ENCODE measurements at places on chromosomes 1 and 21.

DNA sequence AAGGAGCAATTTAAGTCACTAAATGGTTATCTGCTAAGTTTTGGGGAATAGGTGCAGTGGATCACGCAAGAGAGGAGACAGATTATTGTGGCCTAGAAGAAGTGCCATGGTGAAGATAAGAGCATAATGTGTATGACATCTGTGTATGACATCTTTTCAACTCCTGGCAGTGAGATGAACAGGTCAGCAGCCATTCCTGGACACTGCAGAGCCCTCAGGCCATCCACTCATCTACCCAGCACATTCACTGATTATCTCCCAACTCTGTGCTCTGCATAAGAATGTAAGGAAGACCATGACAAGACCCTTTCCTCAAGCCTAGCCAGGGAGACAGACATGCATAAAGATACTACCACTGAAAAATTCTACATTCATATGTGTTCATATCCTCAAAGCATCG, 73.7 kb downstream of the DDR2 start:
- DNase-seq: no peak

- DNase-seq: no peak
Observed at GRCh38 chr1:17671314-17671705, 83.8 kb upstream of the ACTL8 start.

- no peak for DNase-seq
Observed at GRCh38 chr1:240663169-240663879, 51.4 kb upstream of the GREM2 start.

DNA sequence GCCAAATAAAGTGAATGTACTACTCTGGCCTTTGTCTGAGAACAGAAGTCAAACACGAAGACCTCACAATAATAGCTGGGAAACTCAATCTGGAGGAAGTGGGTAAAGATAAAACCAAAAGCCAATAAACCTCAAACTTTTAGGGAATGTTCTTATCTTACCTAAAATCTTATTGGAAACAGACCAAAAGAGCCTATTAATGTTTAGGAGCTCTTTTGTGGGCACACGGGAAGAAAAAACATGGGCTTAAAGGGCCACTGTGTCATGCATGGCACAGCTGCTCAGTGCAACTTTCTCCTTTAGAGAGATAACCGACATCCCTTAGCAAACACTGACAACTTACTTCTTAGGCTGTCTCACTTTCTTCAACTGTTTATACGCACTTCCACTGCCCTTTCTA, 16.1 kb downstream of the EIF2B3 start:
- no peak for DNase-seq

DNA sequence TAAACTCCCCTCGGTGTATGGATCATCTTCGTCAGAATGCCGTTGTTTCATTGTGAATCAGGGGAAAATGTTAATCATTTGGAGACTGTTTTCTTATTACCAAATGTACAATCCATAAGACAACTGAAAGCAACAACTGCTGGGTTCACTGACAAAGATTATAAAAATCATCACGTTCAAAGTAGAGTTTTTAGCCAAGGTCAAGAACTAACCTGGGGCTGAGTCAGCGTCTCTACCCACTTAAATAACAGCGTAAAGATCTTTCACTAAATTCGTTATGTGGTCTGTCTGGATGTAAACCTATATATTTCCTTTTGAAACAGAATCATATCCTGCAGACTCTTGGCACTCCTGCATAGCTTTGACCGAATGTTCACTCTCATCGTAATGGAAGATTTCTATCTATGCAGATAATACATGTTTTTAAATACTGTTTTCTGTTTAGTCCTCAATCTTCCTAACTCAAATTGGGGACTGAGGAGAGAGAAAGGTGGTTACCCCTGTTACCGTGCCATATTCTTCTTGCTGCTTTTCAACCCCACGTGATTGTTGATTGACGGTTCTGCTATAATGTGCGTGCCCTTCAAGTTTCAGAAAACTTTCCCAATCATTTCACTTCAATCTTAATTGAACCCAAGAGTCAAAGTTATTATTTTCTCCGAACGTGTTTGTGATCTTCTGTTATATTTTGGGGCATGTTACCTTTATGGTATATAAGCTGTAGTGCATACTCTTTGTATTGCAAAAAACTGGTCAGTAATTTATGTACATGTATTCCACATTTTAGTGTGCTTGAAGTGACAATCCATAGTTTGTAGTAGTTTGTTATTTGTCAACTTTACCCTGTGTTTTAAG, 15.6 kb upstream of the NCMAP start:
- DNase-seq: no peak

GRCh38 chr1:162222014-162222413, 152.5 kb downstream of the NOS1AP start:
- no peak for DNase-seq

DNA sequence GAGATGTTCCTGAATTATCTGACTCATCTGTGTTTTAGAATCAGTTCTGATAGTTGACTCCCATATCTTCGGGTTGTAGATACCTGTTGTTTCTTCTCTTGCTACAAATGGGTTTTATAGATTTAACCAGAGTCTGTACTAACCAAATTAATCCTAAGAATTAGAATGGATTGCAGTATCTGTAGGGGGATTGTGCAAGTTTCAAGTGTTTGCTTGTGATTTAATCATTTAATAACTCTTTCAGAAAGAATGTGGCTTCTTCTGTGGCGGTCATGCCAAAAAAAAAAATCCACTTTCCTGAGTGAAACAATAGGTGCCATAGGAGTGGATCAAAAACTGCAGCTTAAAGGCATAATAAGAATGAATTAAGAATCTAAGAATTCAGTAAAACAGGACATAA, 9.4 kb downstream of the IPO9 start:
- DNase-seq: no peak

DNA sequence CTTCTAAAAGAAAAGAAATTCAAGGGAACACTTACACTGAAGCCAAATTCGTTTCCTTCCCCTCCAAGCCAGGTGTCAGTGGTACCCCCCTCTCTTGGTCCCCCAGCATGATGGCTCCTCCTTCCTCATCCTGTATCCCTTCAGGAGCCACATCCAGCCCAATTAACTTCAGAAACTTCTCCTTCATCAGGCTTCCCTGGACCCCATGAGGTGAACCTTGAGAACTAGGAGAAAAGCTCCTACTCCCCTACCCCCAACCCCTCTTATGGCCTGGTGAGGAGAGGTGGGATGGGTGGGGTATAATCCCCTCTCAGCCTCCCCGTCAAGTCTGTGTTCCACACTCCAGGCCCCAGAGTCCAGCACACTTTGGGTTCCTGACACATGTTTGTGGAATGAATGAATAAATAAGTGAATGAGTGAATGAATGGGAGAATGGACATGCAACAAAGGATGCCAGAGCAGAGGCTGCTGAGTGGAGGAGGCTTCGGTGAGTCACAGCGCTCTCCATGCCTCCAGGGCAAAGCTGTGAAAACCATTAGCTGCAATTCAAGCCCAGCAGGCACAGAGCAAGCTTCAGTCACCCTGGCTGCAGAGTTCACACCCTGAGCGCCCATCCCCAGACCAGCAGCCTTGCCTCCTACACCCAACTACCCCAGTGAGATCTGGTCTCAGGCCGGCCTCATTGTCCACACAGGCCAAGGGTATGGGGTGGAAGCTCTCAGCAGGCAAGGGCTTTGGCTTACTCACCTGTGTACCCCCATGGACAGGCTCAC, 43.8 kb downstream of the BATF3 start:
- no peak for DNase-seq

DNA sequence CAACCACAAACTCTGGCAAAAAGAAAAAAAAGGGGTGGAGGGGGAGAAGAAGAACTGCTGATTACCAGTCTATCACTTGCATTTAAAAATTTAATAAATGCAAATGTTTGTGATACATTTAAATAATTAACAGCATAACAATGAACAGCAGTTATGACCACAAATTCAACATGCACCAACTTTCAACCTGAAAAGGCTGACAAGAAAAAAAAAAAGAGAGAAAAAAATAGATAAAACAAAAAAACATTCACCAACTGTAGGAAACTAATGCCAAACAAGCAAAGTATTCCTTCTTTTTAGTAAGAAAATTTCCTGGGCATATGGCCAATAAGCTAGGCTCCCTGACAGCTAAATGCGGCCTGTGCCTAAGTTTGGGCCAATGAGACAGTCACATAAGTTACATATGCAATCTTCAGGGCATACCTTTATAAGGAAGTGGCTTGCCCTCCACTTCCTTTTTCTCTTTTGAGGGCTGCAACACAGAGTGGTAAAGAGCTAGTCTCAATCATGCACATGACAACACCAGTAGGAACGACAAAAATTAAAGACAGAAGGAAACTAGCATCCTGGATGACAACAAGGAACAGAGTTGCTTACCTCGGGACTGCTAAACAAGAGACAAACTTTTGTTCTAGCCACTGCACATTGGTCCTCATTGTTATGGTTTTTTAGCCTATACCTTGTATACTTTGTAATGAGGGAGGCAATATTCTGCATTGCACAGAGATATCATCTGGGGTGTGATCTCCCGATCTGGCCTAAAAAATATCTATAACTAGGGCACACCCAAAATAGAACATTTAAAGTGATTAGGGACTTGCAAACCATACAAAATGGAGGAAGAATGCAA, 24.2 kb upstream of the PHTF1 start:
- no peak for DNase-seq

- DNase-seq: no peak
Observed at GRCh38 chr21:41559658-41560631, 52.0 kb upstream of the TMPRSS2 start.

DNA sequence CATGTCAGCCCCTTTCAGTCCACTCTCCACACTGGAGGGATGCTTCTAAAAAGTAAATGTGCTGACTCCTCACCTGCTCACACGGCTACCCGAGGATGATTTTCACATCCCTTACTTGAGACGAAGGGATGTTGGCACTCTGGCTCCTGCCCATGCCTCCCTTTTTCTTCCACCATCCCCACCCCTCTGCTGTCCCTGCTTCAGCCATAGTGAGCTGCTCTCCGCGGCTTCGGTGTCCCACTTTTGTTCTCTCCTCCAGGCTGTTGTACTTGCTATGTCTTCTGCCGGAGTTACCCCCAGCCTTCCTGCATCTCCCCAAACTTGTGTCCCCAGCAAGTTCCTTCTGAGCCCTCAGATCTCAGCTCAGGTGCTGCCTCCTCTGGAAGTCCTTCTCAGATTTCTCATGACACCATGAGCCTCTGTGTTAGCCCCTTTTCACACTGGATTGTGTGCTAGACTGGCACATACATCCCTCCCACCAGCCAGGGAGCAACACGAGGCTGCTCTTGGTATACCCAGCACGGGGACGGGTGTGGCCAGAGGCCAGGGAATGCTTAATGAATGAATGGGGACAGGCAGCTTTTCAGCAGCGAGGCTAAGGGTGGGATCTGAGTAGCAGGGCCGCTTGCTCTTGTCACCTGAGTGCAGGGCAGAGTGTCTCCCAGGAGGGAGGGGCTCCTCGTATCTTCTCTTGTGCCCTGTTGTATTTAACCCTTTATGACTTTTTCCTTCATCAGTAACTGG, 1.3 kb downstream of the ACOT11 start:
- DNase-seq: no peak
